ENCODE measurements at places on chromosomes 5 and 9.

GRCh38 chr9:126055381-126055985, 271.1 kb upstream of the MVB12B start:
- DNase-seq: no peak

- no peak for DNase-seq
Observed at GRCh38 chr5:90022711-90023053, 386.9 kb downstream of the CETN3 start.

- no peak for DNase-seq
Observed at GRCh38 chr9:121910491-121911040, 182.5 kb downstream of the TTLL11 start.

- no peak for DNase-seq
Observed at GRCh38 chr9:92631452-92632343, 38.2 kb downstream of the IPPK start.
